ENCODE measurements at places on chromosomes 13 and 19. TPM values are rescaled to one million over a fixed set of nuclear protein-coding genes. Genes with fewer than 3 reads are reported as not detected.

The CA11 gene
- total RNA-seq: 8.4 TPM

The CGB3 gene
- total RNA-seq: not detected

The PIN1 gene
- 89.2 TPM for total RNA-seq

The ADGRE3 gene
- total RNA-seq: 0.11 TPM

The MEDAG gene
- 4.7 TPM for total RNA-seq

The FPR3 gene
- 7.2 TPM for total RNA-seq

The GJA3 gene
- 17.9 TPM for total RNA-seq

The C5AR2 gene
- 0.95 TPM for total RNA-seq

The CEACAM3 gene
- 0.32 TPM for total RNA-seq

The IGFL1 gene
- not detected for total RNA-seq

The PEX11G gene
- total RNA-seq: 1.2 TPM

The MED26 gene
- 6.1 TPM for total RNA-seq

The PPP5C gene
- total RNA-seq: 77.3 TPM

The ZNF563 gene
- 5.3 TPM for total RNA-seq

The PPP1R13L gene
- total RNA-seq: 182 TPM

The SLC10A2 gene
- not detected for total RNA-seq

The FBN3 gene
- not detected for total RNA-seq

The LAIR1 gene
- total RNA-seq: 9.1 TPM

The VSTM1 gene
- not detected for total RNA-seq

The TSPAN16 gene
- total RNA-seq: not detected

The KIR2DL1 gene
- total RNA-seq: not detected

The TBXA2R gene
- total RNA-seq: 4.1 TPM

The LMTK3 gene
- 0.70 TPM for total RNA-seq

The KCNN4 gene
- total RNA-seq: 0.41 TPM

The CGB1 gene
- not detected for total RNA-seq

The SLC35E1 gene
- total RNA-seq: 23.5 TPM

The APC2 gene
- 0.14 TPM for total RNA-seq

The SRRM5 gene
- 0.16 TPM for total RNA-seq

The CYP2A7 gene
- not detected for total RNA-seq

The SIGLEC12 gene
- total RNA-seq: 0.19 TPM

All from Right ventricle myocardium inferior (tissue), 1 donor.